ENCODE measurements at places on chromosomes 6 and 20.

GRCh38 chr6:7546896-7547295, 5.4 kb downstream of the DSP start:
- no peak for DNase-seq

- no peak for DNase-seq
These were observed 19.0 kb upstream of the PREX1 start for GRCh38 chr20:48846516-48847492.

- DNase-seq: no peak
These were observed 881.4 kb upstream of the GJE1 start for GRCh38 chr6:141251286-141251685.

DNA sequence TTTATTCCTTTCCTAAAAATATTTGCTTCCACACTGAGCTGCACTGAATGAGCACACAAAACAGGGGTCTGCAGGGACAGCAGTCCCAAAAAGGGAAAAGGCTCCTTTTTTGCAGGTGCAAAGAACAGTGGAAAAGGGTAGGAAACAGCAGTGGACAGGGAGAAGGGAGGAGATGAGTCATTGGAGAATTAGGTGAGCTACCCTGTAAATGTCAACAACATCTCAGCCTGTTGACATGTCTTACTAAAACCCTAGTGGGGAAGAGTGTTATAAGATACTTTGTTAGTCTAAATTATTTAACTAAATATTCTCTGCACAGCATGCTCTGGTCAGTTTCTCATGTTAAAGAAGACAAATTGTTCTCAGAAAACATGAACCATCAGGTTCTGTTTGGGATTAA, 151.5 kb upstream of the FBXL4 start:
- no peak for DNase-seq
